ENCODE measurements at places on chromosomes 2 and 18. TPM values are rescaled to one million over a fixed set of nuclear protein-coding genes. Genes with fewer than 3 reads are reported as not detected.
A peak's percentile ranks its signal among the peaks of the same experiment; 100 is the strongest.

DNA sequence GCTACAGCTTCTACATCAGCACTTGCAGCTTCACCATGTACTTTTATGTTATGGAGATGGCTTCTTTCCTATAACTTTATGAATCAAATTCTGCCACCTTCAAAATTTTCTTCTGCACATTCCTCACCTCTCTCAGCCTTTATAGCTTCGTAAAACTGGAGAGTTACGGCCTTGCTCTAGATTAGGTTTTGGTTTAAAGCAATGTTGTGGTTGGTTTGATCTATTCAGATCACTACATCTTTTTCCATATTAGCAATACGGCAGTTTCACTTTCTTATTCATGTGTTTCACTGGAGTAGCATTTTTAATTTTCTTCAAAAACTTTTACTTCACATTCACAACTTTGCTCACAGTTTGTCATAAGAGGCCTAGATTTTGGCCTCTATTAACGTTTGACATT lies 242.9 kb upstream of the GYPC start:
- DNase-seq: no peak

The AKAIN1 gene
- not detected for total RNA-seq

GRCh38 chr2:8022908-8023640 lies 658.8 kb upstream of the ID2 start:
- no peak for DNase-seq

- DNase-seq: no peak
These were observed 58.3 kb downstream of the EFEMP1 start for GRCh38 chr2:55865096-55865835.

DNA sequence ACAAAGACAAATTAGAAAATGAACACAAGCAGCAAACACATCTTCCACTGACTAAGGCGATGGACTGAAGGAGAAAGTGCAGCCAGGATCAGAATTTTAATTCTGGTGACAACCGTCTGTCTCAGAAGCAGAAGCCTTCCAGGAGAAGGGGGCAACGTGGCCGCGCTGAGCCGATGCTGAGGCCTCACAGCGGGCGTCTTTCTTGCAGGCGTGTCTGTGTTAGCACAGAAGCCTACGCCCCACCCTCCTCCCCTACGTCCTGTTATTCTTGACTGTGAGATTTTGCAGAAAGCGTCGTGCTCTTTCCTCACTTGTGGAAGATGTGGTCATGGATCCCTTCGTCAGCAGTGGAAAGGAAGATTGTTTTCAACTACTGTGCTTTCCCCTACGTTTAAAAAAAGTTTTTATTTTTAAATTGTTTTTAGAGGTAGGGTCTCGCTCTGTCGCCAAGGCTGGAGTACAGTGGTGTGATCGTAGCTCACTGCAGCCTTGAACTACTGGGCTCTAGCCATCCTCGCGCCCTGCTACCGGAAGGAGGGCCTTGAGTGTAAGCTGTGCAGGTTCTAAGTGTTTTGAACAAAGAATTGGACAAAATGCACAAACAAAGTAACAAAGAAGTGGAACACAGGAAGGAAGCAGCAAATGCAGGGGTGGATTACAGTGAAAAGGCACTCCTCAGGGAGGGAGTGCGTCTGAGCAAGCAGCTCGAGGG lies 422.0 kb downstream of the GALR1 start:
- DNase-seq: no peak

The TSGA10 gene
- 19.0 TPM for total RNA-seq

GRCh38 chr2:57497489-57498096 lies 549.0 kb upstream of the VRK2 start:
- DNase-seq: peak; percentile 10

DNA sequence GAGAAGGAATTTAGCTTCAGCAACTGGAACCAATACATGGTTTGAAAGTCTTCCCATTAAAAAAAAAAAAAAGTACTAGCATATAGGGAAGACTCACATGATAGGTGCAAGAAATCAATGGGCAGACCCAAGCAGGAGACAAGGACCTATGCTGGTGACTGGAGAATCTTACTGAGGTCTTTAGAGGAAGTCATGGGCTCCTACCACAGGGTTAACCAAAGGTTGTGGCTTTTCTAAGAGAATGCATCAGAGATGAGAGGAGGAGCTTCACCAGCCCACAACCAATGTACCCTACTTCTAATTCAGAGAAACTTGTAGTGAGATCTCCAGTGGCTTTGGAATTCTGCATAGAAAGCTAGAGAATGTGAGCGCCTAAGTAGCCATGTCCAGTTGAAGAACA lies 207.4 kb downstream of the NCKAP5 start:
- DNase-seq: no peak

DNA sequence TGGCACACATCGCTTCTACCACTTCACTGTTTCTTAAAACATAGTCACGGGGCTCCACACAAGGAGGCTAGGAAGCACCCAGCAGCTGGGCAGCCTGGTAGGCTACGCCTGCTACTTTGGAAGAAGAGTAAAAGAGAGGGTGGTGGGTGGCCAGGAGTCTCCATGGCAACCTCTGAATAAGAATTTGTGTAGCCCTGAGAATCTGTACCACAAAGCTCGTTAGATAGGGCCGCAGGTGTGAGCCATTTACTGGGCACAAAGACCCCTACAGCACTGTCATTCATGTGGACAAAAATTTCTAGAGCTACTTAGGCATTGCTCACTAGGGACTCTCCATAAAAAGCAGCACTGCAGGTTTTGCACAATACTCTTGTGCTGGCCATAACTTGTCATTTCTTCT lies 166.4 kb upstream of the MSH6 start:
- no peak for DNase-seq

GRCh38 chr18:8730080-8730827 lies 24.9 kb downstream of the MTCL1 start:
- peak; percentile 35 for DNase-seq

GRCh38 chr2:118752762-118753429 lies 94.6 kb downstream of the EN1 start:
- no peak for DNase-seq

The HOXD3 gene
- total RNA-seq: 2.2 TPM

GRCh38 chr2:231411831-231412617 lies 16.5 kb downstream of the B3GNT7 start:
- DNase-seq: peak; percentile 77

DNA sequence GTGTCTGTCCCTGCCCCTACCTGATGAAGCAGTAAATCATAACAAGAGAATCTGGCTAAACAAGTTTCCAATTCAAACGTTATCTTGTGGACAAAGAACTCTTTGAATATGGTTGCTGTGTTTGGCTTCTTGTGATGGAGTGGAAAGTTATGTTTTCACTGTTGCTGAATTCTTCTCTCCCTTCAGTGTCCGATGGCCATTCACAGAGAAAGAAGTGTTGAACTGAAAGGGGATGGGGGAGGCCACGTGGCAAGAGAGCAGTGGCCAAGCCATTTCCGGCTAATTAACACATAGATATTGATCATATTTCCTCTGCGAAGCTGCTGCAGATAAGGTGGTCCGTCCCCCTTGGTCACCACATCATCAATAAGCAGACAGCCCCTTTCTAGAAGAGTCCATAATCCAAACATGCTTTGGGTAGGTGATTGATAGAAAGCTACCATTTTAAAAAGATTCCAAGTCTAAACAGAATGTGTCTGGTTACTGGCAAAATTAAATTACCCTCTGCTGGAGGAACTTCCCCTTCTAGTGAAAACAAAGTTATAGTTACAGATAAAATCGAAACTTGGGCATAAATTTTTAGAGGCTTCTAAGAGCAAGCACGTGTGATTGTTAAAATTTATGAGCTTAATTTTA lies 36.9 kb upstream of the FZD7 start:
- DNase-seq: peak; percentile 16

The LRRFIP1 gene
- 73.1 TPM for total RNA-seq

The C2orf68 gene
- 26.1 TPM for total RNA-seq

- DNase-seq: no peak
These were observed 35.3 kb upstream of the FAM98A start for GRCh38 chr2:33634261-33634910.

The MYO3B gene
- 0.09 TPM for total RNA-seq

- no peak for DNase-seq
These were observed 382.6 kb downstream of the EPHA4 start for GRCh38 chr2:221189431-221190067.

DNA sequence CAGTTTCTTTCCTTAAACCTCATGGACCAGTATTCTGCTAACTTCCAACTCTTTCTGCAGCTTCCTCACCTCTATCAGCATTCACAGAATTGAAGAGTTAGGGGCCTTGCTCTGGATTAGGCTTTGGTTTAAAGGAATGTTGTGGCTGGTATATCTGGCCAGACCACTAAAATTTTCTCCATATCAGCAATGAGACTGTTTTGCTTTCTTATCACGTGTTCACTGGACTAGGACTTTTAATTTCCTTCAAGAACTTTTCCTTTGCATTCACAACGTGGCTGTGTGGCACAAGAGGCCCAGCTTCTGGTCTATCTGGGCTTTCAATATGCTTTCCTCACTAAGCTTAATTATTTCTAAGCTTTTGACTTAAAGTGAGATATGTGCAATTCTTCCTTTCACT lies 33.4 kb downstream of the SP3 start:
- DNase-seq: no peak

DNA sequence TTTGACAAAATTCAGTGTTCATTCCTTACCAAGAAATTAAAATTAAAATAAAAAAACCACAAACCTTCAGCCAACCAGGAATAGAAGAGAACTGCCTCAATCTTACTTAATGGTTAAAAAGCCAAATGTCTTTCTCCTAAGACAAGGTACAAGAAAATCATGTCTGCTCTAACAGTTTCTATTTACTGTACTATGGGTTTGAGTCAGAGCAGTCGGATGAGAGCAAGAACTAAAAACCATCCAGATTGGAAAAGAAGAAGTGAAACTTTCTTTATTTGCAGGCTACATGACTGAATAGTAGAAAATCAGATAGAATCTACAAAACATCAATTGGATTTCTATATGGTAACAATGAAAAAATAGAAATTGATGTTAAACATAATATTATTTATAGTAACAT lies 555.5 kb upstream of the TNP1 start:
- DNase-seq: no peak

The VWA3B gene
- total RNA-seq: 4.0 TPM

The CCT7 gene
- total RNA-seq: 206 TPM

DNA sequence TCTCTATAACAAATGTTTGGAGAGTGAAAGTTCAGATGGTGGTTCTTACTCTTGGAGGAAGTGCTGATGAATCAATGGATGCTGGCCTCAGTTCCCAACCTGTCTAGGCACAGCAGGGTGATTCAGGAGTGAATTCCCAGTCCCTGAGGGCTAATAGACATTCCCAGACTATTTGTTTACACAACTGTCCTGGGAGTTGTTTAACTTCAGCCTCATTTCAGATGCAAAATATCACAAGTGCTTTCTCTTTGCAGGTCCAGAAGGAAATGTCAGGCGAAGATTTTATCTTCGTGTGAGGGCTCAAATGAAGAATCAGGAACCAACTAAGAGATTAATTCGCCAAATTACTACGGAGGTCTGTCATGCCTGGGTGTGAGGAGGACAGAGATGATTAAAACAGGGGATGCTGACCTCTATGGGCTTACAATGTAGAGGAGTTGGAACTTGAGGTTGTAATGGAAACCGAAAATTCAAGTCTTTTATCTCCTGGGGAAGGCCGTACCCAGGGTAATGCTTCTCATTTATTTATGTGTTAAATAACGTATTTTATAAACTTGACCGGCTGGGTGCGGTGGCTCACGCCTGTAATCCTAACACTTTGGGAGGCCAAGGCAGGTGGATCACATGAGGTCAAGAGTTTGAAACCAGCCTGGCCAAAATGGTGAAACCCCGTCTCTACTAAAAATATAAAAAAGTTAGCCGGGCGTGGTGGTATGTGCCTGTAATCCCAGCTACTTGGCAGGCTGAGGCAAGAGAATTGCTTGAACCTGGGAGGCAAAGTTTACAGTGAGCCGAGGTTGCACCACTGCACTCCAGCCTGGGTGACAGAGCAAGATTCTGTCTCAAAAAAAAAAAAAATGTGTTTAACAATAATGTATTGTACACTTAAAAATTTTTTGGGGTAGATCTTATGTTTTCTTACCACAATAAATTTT lies 38.7 kb upstream of the SLC1A4 start:
- DNase-seq: no peak

- no peak for DNase-seq
These were observed 32.5 kb downstream of the PREPL start for GRCh38 chr2:44328750-44329149.

- no peak for DNase-seq
These were observed 155.3 kb downstream of the SEPTIN10 start for GRCh38 chr2:109458512-109458911.

- no peak for DNase-seq
These were observed 74.7 kb downstream of the HNRNPLL start for GRCh38 chr2:38528008-38528442.

The SERPINB5 gene
- total RNA-seq: 17.3 TPM

The MRO gene
- 0.23 TPM for total RNA-seq

DNA sequence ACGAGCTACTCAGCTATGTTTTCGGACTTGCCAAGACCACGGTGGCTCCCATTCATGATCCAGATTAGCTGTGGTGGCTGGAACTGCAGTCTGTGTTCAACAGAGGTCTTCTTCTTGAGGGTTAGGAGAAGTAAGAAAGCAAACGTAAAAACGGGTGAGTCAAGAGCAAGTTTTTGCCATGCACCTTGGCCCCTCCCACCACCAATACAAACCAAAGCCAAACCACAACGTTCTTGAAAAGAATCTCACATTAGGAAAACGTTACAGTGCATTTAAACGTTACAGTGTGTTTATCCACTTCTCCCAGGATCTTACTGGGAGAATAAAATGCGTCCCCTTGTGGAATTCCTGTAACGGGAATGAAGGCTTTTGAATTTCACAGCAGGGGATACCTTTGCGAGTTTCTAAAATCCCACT lies 725 bp downstream of the FBXO48 start:
- peak; percentile 10 for DNase-seq

- DNase-seq: no peak
These were observed 141.7 kb upstream of the CCDC68 start for GRCh38 chr18:55100817-55101457.

GRCh38 chr2:215171796-215172195 lies 33.4 kb upstream of the ABCA12 start:
- peak; percentile 17 for DNase-seq

The HRH4 gene
- not detected for total RNA-seq

- peak; percentile 70 for DNase-seq
These were observed 16.2 kb downstream of the SALL3 start for GRCh38 chr18:78995740-78996395.

The TCF23 gene
- not detected for total RNA-seq

- no peak for DNase-seq
These were observed 28.8 kb downstream of the SNORC start for GRCh38 chr2:232898592-232899543.

Data from prostate gland (tissue), 2 donors.